ENCODE measurements at places on chromosomes 2 and 18.
A peak's percentile ranks its signal among the peaks of the same experiment; 100 is the strongest.

- no peak for DNase-seq
Observed at GRCh38 chr2:128579825-128580224, 261.2 kb upstream of the HS6ST1 start.

- no peak for DNase-seq
Observed at GRCh38 chr18:72316497-72316896, 227.6 kb downstream of the CBLN2 start.

GRCh38 chr2:238942080-238942725 is 94.3 kb downstream of the TWIST2 start:
- DNase-seq, result no peak

DNA sequence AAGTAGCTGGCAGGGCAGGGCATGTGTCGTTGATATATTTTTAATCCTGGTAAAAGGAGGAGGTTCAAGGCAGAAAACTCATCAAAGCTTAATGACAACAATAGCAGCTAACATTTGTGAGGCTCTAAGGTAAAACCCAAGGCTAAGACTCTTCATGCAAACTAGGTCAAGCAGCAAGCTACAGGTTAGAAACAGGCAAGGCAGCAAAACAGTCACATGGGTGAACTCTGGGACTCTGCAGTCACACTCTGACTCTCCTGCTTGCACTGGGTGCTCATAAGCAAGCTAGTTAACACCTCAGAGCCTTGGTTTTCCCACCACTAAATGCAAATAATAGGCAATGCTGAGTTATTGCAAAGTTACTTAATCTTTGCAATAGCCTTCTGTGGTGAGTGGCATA is 7.9 kb downstream of the IL1RN start:
- DNase-seq, result no peak

DNA sequence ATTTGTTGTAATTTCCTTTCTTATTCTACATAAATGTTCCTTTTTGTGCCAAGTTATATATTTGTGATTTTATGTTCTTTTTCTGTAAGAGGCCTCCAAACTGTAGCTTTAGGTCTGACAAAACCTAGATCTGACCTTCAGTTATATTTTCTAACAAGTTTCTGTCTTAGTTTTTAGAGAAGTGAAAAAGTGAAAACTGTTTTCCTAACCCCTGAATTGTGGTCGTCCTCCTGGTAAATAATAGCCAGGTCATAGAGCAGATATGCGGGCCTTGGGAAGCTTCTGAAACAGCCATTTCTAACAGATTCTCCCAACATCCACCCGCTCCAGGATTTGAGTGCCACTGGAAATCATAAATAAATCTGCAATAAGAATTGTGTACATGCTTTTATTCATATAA is 398.4 kb upstream of the CWC22 start:
- DNase-seq, result no peak

- DNase-seq, result no peak
Observed at GRCh38 chr2:64018701-64019082, 536 bp downstream of the VPS54 start.

- no peak for DNase-seq
Observed at GRCh38 chr2:64311948-64312621, 141.9 kb upstream of the LGALSL start.

GRCh38 chr2:148599109-148599991 is 45.2 kb upstream of the EPC2 start:
- DNase-seq, result no peak

- DNase-seq, result no peak
Observed at GRCh38 chr2:48902521-48902920, 147.0 kb upstream of the LHCGR start.

DNA sequence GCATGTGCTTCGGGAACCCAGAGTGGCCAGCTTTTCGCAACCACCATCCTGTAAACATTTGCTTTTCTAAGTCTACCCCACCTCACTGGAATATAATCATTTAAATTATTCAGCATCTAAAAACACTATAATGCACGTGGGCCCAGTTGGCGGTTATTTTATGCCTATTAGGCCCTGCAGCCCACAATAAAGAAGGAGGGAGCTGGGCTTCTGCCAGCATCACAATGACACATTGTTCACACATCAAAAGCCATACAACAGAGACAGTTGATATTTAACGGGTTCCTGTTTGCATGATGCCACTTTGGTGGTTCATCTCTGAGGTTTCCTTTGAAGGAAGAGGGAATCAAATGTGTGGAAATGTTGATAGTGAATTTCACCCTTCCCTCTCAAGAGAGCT is 916.0 kb upstream of the CELF4 start:
- no peak for DNase-seq

DNA sequence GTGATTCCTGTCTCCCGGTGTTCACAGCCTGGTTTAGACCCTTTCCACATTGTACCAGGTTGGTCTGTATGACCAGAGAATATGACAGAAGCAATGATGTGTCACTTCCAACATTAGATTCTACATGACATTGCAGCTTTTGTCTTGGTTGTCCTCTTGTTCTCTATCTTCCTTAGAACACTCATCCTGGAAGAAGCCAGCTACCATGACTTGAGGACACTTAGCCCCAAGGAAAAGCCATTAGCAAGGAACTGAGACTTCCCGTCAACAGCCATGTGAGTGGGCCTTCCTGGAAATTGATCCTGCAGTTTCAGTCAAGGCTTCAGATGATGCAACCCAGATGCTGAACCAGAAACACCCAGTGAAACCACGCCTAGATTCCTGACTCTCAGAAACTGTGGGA is 143.3 kb downstream of the MREG start:
- no peak for DNase-seq

- peak; percentile 28 for DNase-seq
Observed at GRCh38 chr2:17646081-17646554, 105.6 kb downstream of the VSNL1 start.

DNA sequence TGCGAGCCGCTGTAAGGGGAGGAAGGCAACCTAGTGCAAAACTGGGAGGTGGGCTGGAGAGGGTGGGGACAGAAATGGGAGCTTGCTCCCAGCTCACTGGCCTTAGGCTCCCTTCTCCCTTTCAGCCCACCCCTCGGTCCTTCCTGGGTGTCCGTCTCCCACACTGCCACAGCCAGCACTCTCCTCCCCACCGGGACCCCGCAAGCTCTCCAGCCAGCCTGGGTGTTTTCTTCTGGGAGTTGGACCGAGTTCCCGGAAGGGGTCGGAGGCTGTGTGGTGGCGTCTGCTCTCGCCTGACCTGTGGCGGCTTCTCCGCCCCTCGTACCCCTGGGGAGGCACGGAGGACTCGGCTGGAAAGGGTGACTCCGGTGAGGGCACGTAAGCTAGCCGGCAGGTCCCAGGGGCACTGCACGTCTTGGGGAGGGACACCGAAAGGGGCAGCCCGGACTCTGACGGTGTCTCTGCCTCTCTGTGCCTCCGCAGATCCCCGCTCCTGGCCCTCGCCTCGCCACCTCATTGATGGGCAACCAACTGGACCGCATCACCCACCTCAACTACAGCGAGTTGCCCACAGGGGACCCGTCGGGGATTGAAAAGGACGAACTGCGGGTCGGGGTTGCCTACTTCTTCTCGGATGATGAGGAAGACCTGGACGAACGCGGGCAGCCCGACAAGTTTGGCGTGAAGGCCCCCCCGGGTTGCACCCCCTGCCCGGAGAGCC is 1.1 kb downstream of the LRATD1 start:
- DNase-seq, result peak; percentile 28

- no peak for DNase-seq
Observed at GRCh38 chr18:59699750-59700534, 2.7 kb upstream of the CCBE1 start.

- DNase-seq, result no peak
Observed at GRCh38 chr2:163259489-163259888, 420.9 kb upstream of the KCNH7 start.

- DNase-seq, result no peak
Observed at GRCh38 chr2:74000666-74001065, 16.0 kb downstream of the TET3 start.

- no peak for DNase-seq
Observed at GRCh38 chr2:184654945-184655344, 56.6 kb downstream of the ZNF804A start.

GRCh38 chr2:118119158-118119727 is 31.0 kb downstream of the INSIG2 start:
- no peak for DNase-seq

DNA sequence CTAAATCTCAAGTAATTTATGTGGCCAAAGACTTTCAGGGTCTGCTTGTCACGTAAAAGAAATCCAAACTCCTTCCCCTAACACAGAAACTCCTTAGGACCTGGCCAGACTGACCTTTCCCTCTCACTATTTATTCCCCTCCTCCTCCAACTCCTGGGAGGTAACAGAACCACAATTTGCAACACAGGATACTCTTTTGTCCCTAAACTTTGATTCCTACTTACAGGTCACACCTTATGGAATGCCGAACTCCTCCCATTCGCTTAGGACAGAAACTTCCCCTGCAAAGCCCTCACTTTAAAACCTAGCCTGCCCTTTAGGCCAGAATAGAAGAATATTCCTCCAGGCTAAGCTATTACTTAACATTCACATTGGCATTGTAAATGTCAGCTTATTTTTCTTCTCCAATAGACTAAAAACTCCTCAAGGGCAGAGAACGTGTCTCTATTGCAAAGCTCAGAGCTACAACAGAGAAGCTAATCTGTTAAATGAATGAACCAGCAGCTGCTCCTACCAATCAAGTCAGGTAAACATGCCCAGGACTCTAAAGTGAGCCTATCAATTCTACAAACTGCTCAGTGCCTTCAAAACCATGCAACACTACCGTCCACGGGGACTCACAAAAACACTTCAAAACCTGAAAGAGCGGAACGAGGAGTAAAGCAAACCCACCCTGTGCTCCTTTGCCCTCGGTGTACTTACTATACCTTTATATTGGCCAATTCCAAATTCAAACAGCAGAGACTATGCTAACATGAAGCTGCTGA is 6.1 kb downstream of the INO80D start:
- DNase-seq, result no peak

DNA sequence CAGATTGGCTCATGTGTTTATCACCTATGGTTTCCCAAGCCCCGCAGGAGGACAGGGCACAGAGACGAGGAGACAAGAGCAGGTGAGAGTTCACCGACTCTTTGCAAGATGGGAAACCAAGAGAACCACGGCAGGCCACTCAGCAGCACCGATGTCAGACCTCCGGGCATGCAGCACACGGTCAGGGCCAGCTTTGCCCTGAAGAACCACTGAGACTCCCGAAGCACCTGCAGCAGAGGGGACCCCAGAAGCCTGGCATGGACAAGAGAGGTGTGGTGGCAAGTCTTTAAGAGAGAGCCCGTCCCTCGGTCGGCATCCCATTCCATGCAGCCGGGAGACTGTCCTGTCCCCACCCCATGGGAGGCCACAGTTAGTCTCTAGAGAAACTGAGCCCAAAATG is 36.6 kb upstream of the TAF1B start:
- no peak for DNase-seq

- peak; percentile 4 for DNase-seq
Observed at GRCh38 chr2:50529600-50530218, 502.2 kb downstream of the NRXN1 start.

- no peak for DNase-seq
Observed at GRCh38 chr18:48848641-48849143, 102.1 kb downstream of the SMAD7 start.

DNA sequence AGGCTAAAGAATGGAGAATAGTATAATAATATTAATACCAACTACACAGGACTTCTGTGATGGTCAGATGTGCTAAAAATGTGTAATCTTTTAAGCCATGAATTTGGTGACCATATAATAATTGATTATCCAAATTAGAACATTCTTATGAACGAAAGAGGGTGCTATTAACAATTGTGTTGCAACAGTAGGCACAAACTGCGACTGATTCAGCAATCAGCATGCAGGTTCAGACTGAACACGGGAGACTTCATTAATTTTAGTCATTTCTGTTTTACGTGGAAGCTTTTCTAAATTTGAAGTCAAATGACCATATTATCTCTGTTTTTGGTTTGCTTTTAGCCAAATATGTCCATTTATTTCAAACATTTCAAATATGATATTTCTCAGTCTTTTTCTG is 54.6 kb upstream of the CHST9 start:
- no peak for DNase-seq

- DNase-seq, result no peak
Observed at GRCh38 chr18:70659036-70659925, 370.4 kb downstream of the SOCS6 start.

- no peak for DNase-seq
Observed at GRCh38 chr18:59453468-59453961, 94.5 kb upstream of the LMAN1 start.

- no peak for DNase-seq
Observed at GRCh38 chr2:30677861-30678385, 129.3 kb downstream of the CAPN13 start.

DNA sequence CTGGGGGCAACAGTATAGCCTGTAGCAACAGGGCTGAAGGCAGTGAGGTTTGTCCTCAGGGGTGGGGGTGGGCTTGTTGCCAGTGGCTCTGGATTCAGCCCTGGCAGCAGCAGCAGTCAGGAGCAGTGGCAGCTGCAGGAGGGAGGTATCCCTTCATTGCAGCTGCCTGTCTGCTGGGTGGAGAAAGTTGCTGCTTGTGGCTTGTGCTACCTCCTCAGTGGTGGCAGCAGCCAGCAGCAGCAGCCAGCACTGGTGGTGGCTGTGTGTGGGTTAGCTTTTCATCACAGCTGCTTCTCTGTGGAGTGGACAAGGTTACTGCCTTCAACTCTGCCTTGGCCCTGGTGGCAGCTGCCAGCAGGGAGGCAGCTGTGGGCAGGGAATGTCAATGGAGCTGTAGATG is 94.9 kb downstream of the ARL6IP6 start:
- peak; percentile 7 for DNase-seq

DNA sequence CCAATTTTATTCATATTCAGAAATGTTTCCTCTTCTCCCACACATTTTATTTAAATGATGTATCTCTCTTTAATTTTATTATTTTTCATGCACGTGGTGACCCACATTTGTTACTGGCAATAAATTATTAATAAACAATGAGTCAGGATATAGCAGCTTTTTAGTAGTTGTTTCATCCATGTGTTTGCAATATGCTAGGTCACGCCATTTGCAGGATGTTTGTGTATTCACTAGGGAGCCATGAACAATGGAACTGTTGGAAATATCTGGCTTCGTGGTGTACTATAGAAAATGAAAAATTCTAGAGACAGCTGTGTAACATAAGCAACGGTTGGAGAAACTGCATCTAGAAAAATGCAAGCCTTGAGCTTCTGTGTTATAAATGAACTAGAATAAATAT is 176.0 kb upstream of the COL3A1 start:
- no peak for DNase-seq

DNA sequence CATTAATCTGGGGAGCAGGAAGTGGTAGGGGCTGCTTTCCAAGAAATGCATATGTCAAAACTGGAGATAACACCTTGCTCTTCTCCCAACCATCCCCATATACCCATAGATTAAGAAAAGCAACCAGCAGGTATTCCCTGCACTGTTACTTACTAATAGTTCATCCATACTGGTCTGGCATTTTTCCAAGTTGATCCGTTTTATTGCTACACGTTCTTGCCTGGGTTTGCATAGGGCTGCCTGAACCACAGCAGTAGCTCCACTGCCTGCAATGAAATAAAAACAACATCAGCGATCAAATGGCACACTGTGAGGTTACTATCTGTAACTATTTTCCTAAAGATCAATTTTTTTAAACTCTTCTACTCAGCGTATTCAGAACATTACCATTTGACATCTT is 65.6 kb downstream of the STK39 start:
- no peak for DNase-seq

- DNase-seq, result no peak
Observed at GRCh38 chr2:174492963-174493431, 6.2 kb upstream of the GPR155 start.
